ENCODE measurements at places on chromosomes 5 and 9.

DNA sequence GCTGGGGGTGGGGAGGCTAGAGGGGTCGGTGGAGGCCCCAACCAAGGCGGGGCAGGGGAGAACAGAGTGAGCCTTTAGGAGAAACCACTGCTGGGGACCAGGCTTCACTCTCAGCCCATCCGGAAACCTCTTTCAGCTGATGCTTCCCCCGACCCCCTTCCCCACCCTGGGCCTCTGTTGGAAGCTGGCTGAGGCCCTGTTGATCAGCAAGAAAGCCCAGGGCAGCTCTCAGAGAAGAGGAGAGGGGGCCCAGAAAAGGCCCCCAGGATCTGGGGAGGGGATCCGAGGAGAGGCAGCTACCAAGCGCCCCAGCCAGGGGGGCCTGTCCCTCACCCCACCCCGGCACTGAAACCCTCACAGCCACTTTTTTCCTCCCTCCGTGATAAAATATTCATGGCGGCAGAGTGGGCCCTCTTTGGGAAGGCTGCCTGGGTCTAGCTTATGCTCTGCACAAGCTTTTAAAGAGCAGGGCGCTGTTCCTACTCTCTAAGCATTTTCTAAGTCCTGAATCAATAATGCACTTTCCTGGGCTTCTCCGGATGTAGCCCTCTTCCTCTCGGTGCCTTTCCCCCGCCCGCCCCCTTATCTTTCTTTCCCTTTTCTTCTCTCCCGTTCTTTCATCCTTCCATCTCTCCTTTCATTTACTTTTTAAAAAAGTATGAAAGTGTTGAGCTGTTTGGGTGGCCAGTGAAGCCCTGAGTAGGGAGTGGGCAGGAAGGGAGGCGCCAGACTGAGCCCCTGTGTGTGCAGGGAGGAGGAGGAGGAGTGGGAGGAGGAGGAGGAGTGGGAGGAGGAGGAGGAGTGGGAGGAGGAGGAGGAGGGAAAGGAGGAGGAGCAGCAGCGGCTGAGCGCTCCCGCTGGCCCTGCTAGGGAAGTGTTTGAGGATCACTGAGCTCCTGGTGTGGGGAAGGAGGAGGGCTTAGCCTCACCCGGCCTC lies 23.5 kb downstream of the NTNG2 start:
- DNase-seq = no peak

GRCh38 chr9:89311346-89312221 lies 589 bp downstream of the CKS2 start:
- DNase-seq = no peak

DNA sequence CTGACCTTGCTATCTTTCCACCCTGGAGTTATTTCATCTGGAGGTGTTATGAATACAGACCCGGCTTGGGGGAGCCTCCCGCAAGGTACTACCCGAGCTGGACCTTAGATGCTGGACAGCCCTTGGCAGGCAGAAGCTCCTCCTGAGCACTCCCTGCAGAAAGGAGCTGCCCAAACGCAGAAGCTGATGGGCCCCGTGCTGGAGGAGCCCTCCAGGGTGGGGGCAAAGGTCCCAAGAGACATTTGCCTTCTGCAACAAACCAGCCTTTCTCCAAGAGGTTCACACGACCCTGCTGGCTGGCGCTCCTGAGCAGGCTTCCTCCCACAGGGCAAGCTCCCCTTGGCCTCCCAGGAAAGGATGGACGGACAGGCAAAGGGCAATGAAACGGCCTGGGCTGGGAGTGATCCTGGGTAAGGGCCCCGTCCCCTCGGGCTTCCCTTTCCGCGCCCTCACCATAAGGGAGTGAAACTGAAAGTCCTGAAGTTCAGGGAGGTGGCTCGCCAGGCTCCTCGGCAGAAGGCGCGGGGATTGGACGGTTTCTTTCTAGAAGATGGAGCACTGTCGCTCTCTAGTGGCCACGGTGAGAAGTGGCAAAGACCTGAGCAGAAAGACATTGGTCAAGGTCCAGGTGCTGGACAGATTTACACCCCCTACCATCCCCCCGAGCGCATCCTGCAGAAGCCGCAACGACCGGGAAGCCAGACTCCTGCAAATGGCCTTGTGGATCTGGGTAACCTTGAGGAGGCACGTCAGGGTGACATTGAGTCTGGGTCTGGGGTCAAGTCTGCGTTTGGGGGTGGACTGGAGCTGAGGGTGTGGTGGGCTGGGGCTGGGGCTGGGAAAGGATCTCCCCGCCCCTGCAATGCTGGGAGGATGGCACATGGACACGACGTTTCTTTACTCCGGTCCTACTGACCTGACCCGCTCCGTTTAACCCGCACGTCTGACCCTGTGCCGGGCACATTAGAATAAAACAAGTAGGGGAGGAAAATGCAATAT lies 56.4 kb downstream of the NEURL1B start:
- peak; percentile 80 for DNase-seq

- no peak for DNase-seq
Measured at GRCh38 chr5:151497391-151498002, 50.1 kb downstream of the SLC36A1 start.

GRCh38 chr5:58011301-58011700 lies 448.6 kb downstream of the PLK2 start:
- DNase-seq = no peak

DNA sequence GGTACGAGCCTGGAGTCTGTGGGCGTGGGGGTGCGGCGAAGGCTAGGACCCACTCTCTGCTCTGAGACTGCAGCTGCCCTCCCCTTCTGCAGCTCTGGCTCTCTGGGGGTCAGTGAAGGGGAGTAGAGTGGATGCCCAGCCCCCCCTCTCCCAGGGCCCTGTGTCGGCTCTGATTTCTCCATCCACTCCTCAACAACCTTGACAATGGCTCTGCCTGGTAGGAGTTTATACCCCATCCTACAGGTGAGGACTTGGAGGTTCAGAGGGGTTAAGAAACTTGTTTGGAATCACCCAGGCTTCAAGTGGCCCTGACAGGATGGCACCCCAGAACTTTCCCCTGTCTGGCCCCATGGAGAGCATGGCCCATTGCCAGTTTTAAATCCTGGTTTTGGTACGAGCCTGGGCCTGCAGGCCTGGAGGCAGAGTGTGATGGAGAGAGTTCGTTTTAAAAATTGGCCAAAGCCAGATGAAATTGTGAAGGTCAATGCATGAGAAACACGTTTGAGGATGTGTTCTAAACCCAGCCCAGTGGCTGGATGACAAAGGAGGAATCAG lies 22.3 kb downstream of the NCS1 start:
- no peak for DNase-seq

- DNase-seq = no peak
Measured at GRCh38 chr5:132825033-132825833, 5.2 kb downstream of the SHROOM1 start.

DNA sequence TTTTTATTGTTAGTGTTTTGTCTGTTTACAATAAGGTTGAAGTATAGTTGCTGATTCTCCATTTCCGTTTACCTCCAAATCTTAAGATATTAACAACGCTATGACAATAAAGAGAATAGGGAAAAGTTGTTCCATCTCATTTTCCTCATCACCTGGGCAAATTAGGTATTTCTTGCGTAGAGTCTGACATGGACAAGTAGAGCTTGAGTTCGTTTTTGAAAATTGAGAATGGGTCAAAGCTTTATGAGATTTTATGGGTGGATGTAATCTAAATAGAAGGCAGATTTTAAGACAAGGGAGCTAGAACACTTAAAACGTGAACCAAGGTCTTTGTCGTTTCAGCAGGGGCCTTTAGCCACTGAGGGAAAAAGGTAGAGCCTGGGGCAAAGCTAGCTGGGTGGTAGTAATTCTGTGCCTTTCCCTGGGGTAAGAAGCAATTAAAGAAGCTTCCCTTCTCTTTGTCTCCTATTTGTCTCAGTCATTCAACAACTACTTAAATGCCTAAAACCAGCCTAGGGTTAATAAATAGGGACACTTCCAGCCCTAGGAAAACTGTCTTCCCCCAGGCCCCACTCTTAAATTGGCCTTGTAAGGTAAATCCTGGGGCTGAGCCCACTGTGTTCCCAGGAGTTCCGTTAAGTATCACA lies 551 bp upstream of the CAAP1 start:
- DNase-seq = no peak

DNA sequence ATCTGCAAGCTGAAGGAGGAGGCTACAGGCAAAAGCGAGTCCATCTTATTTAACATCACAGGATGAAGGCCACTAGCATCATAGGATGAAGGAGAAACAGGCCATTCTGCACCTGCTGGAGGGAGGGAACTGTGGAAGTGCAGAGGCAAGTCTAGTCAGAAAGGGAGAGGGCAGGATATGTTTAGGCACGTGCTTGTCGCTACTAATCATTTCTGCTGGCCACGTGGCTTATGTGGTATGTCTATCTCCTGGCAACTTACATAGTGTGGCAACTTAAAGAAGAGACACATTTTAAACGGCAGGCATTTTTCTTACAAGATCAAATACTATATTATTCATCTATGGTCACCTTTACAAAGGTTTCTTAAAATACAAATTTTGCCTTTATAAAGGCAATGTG lies 74.0 kb downstream of the GNAQ start:
- no peak for DNase-seq

DNA sequence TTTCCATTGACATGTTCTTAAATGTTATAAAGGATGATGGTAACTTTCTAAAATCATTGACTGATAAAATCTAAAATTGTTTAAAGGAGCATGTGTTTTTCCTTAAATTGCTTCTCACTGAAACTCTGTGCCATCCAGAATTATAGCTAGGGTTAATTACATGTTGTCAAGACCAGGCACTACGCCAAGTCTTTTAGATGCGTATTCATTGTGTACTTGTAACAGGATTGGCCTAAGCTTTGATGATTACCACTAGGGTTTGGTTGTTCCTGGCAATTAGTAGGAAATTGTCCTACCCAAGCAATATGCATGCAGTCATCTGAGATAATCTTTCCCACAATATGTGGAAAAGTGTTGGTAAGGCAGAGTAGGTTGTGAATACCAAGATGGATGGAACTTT lies 43.8 kb downstream of the PRKACG start:
- DNase-seq = no peak

- no peak for DNase-seq
Measured at GRCh38 chr9:76684213-76684612, 80.0 kb upstream of the PCA3 start.

DNA sequence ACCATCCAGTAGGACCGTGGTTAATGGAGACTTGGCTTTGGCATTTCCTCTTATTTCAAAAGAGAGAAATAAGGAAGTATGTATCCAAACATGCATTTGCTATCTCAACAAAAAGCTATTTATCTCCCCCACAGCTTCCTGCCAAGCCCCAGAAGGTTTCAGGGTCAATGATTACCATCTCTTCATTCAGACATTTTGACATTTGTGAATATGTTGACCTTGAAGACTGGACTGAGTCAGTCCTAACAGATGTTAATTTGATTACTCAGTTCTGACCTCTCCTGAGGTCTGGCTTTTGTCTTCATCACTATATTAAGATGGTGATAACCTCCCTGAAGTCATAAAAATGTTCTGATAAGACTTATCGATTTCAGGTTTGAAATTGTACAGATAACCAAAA lies 479.4 kb downstream of the AGTPBP1 start:
- DNase-seq = no peak

DNA sequence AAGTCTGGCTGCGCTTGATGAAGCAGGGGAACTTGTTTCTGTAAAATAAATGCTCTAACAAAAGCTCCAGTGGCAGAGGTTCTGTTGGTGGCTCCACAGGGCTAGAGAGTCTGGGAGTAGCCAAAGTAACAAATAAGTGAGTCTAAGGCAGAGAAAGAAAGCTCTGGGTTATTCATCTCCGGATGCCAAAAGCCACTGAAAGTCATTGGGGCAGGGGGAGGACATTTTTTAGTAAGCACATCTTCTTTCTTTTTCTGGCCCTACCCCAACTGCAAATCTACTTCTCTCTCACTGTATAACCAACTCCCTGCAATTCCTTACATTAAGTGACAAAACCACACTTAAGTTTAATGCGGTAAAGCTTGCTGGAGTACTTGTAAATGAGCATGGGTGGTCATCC lies 141.6 kb downstream of the INSYN2B start:
- DNase-seq = no peak

GRCh38 chr9:91162784-91163443 lies 198.8 kb downstream of the AUH start:
- DNase-seq = no peak

- no peak for DNase-seq
Measured at GRCh38 chr5:32585122-32585445, 273 bp upstream of the SUB1 start.

- DNase-seq = no peak
Measured at GRCh38 chr5:172895549-172895948, 61.5 kb downstream of the ERGIC1 start.

GRCh38 chr5:169052207-169052606 lies 248.7 kb downstream of the SLIT3 start:
- DNase-seq = no peak

DNA sequence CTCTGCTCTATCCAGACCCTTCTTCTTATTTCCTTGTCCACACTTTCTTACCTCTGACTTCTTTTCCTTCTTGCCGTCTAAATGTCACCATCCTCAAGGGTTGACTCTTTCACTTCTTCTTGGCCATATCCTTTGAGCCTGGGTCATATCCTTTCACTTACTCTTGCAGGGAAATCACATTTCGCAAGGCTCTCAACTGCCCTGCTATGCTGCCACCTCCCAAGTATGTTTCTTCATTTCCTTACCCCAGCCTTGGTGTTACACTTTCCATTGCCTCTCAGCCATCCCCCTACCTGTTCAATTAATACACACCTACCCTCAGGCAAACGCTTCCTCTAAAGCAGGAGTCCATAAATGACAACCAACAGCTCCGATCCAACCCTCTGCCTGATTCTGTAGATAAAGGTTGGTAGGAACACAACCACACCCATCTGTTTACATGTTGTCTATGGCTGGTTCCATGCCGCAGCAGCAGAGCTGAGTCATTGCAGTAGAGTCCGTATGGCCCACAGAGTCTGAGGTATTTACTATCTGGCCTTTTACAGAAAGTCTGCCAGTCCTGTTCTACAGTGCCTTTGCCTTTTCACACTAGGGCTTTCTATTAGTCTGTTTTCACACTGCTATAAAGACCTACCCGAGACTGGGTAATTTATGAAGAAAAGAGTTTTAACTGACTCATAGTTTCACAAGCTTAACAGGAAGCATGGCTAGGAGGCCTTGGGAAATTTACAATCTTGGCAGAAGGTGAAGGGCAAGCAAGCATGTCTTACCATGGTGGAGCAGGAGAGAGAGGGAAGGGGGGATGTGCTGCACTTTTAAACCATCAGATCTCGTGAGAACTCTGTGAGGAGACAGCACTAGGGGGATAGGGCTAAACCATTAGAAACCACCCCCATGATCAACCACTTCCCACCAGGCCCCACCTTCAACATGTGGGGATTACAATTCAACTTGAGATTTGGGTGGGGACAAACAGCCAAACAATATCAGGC lies 97.9 kb downstream of the SV2C start:
- DNase-seq = no peak

DNA sequence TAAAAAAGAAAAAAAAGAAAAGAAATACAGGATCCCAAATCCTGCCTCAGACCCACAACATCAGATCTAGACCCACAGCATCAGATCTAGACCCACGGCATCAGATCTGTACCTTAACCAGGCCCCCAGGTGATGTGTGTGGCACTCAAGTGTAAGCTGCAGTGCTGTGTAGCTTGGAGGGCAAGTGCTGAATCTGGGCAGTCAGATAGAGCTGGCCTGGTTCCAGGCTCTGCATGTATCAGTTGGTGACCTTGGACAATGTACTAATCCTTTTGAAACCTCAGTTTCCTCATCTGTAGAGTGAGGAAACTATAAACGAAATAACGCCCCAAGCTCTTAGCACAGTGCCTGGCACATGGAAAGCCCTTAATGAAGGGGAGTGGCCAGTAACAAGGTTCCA lies 16.7 kb downstream of the COL15A1 start:
- no peak for DNase-seq

All from activated CD4-positive, alpha-beta T cell treated with anti-CD3 and anti-CD28 coated beads, Interleukin-2, amount 50 U/mL, for 24 hours (primary cell).